ENCODE measurements at places on chromosomes 5 and 9. TPM values are rescaled to one million over a fixed set of nuclear protein-coding genes. Genes with fewer than 3 reads are reported as not detected.

ORM2 gene
- total RNA-seq: not detected

LURAP1L gene
- 70.7 TPM for total RNA-seq

FGFR4 gene
- total RNA-seq: 1.2 TPM

MATR3 gene
- 265 TPM for total RNA-seq

SLC6A3 gene
- total RNA-seq: not detected
